ENCODE measurements at places on chromosomes 7 and 10.

DNA sequence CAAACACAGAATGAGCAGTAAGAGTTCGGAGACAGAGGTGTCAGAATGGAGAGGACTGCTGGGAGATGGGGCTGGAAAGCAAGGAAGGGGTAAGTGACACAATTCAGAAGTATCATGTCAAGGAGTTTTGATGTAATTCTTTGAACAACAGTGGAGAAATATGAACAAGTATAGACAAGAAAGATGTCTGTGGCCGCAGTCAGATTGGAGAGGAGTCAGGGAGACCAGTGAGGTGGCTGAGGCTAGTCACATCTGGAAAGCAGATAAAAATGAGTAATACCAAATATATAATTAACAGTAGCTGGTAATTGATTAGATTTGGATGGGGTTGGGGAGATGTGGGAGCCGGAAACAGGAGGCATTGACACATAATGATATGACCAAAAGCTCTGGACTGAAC is 540.9 kb downstream of the SUGCT start:
- DNase-seq = no peak

DNA sequence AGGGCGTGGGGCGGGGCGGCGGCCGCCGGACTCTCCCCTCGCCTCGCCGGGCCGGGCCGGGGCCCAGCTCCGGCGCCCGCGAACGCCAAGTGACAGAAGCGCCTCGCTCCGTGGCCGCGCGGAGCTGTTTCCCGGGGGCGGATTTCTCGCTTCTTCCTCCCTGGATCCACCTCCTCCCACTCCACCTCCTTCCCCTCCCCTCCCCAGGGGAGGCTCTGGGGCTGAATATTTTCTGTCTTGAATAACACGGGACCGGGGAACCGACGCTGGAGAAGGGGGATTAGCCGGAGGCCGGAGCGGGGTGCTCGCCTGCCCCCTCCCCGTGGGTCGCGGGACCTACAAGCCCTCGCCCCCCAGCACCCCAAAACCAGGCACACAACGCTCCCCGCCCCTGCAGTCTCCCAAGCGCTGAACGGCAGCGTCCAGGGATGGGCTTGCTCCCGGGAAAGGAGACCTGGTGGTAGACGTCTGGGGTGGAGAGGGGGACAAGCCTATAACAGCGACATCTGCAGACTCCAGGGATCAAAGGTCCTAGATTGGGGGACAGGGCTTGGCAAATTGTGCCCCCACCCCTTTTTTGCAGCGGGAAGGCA is at the start of gene ARHGAP21:
ARHGAP21 (minus strand) TSS at position 100 of the 593 bp plus-strand sequence. CDS start 1,988 bp downstream, outside the sequence.
- DNase-seq = peak; percentile 84

GRCh38 chr7:105707967-105708762 is 126.9 kb upstream of the EFCAB10 start:
- no peak for DNase-seq

DNA sequence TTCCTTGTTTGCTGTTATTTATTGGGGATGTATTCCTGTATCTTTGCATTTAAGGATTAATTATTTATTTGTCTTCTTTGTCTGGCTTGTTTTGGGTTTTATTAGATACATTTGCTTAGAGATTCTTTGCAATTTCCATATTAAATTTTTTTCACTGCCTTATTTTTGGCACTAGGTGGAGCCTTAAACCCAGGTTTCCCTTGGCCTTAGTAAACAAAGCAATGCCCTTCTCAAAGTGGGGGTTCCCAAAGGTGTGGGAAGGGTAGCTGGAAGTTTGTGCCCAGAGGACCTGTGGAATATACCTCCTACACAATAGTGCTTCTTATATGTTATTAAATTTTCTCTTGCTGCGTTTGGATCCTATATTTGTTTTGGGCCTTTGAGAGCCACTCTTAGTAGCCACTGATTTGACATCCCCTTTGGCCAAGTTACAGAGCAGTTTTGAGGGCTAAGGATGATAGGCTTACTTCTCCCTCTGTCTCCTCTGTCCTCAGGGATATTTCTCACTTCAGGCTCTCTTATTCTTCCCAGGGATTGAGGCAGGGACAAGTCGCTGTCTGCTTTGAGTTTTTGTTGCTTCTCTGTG is 162.3 kb downstream of the ITGB1 start:
- peak; percentile 34 for DNase-seq

GRCh38 chr7:40105879-40106473 is 28.4 kb downstream of the MPLKIP start:
- no peak for DNase-seq

DNA sequence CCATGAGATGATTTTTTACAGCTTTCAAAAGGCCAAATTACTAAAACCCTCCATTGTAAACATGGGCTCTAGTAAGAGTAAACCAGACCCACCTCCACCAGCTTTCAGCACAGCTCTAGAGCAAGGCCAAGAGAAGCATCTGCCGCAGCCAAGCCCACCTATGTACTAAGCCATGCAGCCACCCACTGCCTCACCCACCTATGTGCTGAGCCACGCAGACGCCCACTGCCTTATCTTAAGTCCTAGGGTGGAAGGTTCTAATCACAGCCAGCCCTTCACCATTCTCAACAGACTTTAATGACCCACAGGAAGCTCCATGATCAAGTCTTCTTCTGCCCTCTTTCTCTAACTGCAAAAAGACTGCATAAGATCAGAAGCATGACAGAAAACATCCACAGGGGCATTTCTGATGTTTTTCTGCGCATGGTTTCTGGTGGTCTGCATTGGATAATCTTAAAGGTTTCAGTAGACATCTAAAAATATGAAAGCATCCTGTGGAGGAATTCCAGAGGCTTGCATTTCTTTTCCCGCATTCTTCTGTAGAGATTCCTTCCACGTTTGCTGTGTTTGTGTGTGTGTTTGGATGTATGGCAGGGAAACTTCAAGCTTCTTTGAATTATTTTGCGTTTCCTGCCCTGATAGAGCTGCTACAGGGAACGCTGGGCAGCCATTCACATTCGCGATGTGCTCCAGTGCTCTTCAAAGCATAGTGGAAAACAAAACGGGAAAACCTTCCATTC is 286.1 kb upstream of the KLF6 start:
- no peak for DNase-seq

DNA sequence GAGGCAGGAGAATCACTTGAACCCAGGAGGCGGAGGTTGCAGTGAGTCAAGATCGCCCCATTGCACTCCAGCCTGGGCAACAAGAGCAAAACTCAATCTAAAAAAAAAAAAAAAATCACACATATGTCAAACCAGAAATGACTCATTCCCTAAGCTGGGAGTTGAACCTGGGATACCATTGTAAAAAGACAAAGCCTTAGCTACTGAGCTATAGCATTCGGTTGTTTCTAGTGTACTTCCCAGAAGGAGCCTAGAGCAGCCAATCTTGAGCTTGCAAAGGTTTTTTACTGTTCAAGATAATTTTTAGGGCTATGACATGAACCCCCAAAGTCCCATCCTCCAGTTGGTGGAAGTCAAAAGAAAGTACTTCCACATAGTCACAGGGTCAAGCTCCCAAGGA is 87.9 kb downstream of the ZNF467 start:
- DNase-seq = peak; percentile 62

- DNase-seq = no peak
Measured at GRCh38 chr10:101225846-101226421, 3.3 kb downstream of the LBX1 start.

DNA sequence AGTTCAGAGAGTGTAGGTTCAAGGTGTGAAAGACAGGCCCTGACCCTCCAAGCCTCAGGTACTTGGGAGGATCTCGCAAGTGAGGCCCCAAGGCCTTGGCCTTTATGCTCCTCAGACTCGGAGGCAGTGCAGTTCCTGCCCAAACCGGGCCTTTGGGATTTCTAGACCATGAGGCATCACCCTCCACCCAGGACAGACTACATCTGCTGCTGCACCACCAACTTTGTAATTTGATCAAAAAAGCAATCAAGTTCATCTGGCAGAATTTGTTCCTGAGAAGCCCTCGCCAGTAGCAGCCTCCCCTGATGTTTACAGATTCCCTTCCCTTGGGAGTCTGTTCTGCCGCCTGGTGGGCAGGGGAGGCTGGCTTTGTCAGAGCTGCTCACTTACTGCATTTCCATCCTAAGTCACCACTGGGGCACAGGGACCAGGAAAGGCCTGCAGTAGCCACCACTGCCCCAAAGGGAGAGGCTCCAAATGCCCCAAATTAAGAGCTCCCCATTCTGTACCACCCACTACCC is 2.1 kb downstream of the CAMK2G start:
- peak; percentile 39 for DNase-seq

DNA sequence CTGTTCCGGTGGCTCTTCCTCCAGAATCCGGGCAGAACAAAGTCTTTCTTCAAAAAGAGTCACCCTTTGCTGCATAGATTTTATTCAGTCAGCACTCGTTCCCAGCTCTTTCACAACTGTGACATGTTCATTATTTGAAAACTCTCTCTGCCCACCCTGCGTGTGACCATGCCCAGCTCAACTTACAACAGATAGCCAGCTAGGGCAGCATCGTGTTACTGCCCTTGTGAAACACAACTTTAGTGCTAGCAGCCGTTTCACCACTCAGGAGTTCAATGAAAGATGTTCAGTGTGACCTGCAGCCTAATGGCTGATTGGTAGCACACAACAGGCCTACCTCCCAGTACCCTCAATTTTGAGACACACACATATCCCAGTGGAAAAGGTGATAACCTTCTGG is 57.9 kb downstream of the ZNF438 start:
- no peak for DNase-seq

- DNase-seq = no peak
Measured at GRCh38 chr10:46550795-46551700, 5.4 kb downstream of the GPRIN2 start.

DNA sequence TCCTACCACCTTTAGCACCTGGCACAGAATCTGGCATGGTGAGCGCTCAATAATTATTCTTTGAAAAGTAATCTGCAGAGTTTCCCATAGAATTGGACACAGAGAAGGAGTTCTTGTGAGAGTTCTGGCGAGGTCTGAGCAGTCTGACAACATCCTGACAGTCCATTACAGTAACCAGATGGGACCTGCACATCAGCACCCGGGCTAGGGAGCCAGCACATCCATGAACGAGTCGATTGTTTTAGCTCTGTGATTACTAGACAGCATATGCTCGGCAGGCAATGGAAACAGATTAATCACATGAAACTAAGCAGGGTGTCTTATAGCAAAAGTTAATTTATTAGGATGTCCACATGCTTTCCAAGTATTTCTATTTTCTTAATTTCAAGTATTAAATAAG is 96.7 kb downstream of the SEMA3D start:
- DNase-seq = no peak

- DNase-seq = no peak
Measured at GRCh38 chr7:55023841-55024505, 5.2 kb downstream of the EGFR start.

- peak; percentile 12 for DNase-seq
Measured at GRCh38 chr10:50541317-50541716, 82.4 kb downstream of the SGMS1 start.
